ENCODE measurements at places on chromosomes 3 and 15.

DNA sequence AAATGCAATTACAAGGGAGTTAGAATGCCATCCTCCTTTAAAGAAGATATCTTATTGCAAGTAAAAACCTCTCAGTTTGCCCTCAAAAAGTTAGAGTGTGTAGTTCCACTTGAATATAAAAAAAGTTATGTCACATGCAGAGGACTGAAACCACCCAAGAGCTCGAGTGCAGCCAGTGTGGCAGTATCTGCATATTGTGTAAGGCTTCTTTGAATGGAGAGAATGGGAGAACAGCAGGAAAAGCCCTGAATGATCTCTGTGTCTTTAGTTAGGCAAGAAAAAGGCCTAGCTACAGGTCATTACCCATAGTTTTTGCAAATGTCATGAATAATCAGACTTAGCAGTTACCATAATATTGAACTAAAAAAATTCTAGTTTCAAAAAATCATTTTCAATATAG is 13.9 kb upstream of the TEX9 start:
- DNase-seq: no peak

- no peak for DNase-seq
Measured at GRCh38 chr15:60554494-60554893, 75.6 kb upstream of the ICE2 start.

- DNase-seq: no peak
Measured at GRCh38 chr3:58049143-58049785, 41.0 kb downstream of the FLNB start.

- no peak for DNase-seq
Measured at GRCh38 chr3:9613056-9613748, 36.1 kb upstream of the MTMR14 start.

- DNase-seq: no peak
Measured at GRCh38 chr3:172142864-172143451, 103.6 kb downstream of the FNDC3B start.

DNA sequence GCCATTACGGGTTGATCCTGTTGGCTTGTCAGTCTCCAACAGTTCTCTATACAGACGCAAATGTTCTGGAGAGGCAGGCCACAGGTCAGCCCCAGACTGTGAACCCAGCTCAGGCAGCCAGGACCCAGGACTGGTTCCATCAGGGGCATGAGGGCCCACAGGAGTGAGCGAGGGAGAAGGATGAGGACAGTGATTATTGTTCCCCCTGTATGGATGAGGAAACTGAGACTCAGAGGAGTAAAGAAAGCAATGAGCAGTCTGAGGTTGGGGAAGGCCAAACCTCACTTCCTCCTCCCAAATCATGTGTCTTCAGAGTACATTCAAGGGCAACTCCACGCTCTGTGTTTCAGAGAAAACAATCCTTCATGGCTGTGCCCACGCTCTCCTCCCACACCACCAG is 121.9 kb downstream of the RPLP1 start:
- no peak for DNase-seq

DNA sequence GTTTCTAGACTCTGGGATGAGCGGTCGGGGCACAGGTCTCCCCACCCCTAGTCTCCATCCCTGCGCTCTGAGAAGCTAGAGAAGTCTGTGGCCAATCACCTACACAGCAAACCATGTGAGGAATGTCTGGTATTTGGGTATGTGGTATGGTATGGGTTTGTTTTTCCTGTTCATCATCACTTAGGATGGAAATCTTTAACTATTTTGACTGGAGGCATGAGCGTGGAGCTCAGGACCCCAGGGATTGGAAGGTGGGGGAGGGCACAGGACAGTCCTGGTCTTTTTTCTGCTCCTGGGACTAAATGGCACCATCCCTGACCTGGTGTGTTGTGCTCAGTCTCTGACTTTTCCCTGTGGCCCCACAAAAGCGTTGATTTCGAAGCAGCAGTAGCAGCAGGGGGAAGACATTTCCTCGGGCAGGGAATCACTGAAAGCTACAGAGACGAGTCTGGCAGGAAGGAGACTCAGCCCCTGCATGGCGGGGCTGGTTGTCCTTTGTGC is 191.7 kb upstream of the TPM1 start:
- DNase-seq: no peak

- DNase-seq: no peak
Measured at GRCh38 chr3:182596676-182597410, 196.5 kb upstream of the ATP11B start.

DNA sequence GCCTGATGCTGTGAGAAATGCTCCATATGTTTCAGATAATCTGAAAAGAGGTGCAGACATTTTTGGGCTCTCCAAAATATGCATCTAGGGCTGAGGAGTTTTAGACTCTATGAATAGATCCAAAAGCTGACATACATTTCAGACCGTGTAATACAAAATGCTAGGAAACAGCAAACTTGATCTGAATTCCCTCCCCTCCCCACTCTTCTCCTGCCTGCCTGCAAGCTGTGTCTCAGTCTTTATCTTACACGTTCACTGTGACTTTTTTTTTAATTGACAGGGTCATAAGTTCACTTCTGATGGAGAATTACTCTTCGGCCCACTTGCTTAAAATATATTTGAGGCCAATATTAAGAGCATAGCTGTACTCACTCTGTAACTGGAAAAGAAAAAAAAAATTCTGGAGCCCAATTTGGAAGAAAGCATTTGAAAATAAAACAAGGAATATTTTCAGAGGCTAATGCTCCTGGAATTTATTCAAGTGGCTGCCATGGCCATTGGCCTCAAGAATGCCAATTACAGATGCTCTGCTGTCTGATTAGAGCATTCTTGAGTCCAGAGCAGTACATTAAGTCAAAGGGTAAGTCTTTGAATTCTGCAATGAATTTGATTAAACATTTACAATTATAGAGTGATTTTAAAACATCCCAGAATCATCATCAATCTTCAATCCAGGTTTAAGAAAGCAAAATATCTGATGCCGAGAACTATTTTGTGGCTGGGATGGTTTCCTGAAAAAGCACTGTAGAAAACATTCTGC is 146.2 kb upstream of the SEMA6D start:
- no peak for DNase-seq
